ENCODE measurements at places on chromosomes 13 and 19.

DNA sequence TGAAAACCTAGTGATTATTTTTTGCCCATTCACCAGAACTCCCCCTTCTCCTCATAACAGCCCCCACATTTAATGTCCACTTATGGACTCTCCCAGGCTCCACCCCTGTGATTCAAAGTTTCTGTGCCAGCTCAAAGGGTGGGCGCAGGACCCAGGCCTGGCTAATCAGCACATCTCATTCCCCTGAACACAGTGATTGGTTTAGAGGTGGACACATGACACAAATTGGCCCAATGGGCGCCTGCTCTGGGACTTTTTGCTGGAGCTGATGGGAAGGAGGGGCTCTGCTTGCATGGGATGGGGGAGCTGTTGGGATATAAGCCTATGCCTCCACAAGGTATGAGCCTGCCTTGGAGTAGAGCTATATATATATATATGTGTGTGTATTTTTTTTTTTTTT lies 6.2 kb upstream of the EPOR start:
- DNase-seq, result no peak

DNA sequence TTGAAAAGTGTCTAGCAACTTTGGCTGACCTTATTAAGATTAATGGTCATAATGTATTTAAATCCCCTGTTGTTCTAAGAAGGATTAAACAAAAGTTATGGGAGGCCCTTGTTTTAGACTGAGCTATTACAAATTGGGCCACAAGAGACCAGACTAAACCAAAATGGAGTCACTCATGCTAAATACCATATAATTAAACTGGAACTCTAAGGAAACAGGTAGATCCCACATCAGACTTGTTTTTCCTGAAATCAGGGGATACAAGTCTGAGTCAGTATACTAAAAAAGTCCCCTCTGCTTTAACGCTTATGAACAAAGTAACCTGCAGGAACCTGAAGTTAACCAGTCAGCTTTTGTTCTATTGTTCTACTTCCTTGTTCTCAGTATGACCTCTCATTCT lies 305.9 kb upstream of the SGCG start:
- no peak for DNase-seq

- no peak for DNase-seq
Measured at GRCh38 chr13:75407998-75408397, 74.0 kb downstream of the TBC1D4 start.

DNA sequence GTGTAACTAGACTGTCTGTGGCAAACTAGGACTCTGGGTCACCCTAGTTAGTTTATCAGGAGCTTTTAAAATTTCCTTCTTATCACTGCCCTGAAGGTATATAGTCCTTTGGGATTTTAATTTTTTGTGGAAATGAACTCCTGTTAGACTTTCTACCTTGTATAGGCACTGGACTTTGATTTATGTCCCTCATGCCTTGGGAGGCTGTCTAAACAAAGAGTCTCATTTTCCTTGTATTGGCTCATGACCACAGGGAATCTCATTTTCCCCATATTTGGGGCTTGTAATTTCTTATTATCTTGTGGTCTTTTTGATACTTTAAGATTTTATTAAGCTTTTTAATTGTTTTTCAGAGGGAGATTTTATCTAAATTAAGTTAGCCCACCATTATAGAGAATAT lies 21.4 kb downstream of the KCTD4 start:
- no peak for DNase-seq

- no peak for DNase-seq
Measured at GRCh38 chr13:46210362-46211083, 1.2 kb upstream of the LRRC63 start.

DNA sequence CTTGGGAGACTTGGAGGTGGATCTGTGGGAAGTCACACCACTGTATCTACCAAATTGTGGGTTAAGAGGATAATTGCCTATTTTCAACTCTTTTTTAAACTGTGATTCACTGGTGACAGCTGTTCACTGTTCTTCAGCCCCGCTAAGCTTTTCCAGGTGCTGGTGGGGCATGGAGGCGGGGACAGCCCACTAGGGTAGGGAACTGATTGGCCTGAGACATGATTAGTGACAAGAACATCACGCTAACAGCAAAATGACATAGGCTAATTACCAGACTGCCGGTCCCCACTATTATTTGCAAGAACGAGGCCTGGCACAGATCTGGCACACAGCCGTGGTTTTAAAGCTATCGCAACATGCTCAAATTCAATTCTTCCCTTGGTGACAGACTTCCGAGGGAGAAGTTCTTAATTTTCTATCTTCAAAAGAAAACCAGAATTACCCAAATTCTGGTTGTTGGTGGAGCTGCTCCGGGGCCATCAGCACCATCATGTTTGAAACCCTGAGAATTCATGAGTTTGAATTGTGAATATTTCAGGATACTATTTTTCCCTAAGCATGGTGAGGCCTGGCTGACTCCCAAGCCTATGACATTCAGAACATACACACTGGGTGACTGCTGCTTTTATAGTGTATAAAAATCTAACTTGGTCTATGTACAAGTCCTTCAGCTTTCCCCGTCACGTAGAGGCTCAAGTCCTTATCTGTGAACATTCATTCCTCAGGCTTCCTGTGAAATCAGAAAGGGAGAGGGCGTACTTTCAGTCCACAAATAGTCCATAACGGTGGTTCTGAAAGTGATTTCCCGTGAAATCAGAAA lies 17.9 kb downstream of the DOCK9 start:
- peak; percentile 91 for DNase-seq

DNA sequence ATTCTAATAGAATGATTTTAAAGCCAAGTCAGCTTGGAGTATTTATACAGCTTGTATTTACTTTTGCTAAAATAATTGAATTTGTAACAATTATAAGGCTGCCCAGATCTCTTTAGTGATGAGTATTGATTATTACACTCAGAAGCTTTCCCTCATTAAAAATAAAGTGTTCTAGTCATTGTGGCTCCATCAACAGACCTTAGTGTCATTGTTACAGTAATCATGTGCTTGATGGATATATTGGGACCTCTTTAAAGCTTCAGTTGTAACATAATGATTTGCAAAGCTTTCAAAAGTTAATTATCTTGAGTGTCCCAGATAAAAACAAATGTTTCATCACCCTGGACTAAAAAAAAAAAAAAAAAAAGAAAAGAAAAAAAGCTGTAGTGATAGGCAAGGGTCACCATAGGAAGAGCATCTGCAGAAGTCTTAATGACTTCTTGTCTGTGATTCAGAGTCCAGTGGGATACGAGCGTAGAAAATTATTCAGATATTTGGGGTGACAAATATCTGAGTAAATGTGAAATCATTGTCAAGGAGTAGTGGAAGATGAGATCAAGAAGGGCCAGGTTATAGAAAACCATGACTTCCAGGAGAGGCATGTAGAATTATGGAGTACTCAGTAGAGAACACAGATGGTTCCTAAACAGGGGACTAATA lies 369.6 kb downstream of the DCT start:
- no peak for DNase-seq

- DNase-seq, result no peak
Measured at GRCh38 chr19:45784096-45784495, 1.8 kb upstream of the DMPK start.

DNA sequence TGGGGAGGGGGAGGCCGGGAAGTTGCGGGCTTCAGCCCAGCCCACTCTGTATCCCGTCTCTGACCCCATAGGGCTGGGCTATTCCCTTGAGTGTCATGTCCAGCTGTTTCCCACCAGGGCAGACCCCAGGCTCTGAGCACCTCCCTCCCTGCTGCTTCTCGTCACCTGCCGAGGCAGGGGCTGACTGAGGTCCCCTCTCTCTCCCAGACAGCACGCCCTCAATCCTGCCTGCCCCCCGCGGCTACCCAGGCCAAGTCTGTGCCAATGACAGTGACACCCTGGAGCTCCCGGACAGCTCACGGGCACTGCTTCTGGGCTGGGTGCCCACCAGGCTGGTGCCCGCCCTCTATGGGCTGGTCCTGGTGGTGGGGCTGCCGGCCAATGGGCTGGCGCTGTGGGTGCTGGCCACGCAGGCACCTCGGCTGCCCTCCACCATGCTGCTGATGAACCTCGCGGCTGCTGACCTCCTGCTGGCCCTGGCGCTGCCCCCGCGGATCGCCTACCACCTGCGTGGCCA lies 625 bp downstream of the F2RL3 start:
- no peak for DNase-seq

DNA sequence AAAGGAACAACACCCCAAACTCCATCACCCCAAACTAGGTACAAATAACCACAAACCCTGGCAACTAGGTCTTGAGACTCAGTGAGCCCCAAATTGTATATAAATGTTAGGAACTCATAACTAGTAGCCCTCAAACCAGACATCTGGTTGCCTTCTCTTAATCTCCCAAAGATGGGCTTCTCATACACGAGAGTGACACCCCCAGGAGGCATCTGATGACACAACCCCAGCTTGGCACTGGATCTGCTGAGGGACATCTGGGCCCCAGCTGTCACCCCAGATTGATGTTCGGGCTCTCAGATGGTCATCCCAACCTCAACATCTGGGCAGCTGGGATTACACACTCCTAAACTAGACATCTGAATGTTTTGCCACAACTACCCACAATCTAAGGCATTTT lies 14.8 kb downstream of the RABAC1 start:
- no peak for DNase-seq

GRCh38 chr19:3055741-3056416 lies 6.4 kb downstream of the TLE5 start:
- DNase-seq, result peak; percentile 95

DNA sequence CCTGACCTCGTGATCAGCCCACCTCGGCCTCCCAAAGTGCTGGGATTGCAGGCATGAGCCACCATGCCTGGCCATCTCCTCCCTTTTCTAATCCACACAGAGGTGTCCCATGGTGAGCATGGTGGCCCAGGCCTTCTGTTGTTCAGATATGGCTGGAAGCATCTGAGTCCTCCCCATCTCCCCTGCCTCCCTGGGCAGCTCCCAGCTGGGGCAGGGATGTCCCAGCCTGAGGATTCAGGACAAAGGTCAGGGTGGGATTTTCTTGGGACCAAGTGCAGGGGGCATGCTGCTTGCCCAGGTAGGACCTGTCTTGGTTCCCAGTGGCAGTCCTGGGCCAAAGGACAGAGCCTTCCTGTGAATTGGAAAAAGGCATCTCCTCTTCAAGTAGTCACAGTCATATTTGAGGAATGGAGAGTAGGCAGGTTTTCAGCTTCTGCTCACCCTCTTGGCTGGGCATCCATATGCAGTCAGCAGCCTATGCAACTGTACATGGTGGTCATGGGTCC lies 10.8 kb downstream of the ADGRE2 start:
- DNase-seq, result no peak

- no peak for DNase-seq
Measured at GRCh38 chr13:61149331-61149730, 266.3 kb downstream of the PCDH20 start.

GRCh38 chr13:82947683-82948082 lies 934.6 kb downstream of the SLITRK1 start:
- DNase-seq, result no peak

DNA sequence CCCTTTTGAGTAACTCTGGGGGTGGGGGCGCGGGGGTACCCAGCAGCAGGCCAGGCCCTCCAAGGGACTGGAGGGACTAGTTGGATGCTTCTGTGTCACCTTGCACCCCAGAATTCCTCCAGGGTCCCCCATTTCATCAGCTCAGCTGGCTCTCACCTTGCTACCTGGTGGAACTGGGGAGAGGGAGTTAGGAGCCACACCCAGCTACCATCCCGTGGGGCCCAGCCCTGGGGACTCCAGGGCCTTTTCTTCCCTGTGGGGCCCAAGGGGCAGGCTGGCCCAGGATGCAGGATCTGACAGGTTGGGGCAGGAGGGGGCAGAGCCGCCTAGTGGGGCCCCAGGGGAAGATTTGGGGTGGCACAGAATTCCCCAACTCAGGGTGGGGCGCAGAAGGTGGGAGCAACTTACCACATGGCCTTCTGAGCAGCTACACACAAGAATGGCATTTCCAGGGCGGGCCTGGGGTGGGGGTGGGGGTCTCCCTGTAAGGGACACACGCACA lies 32.8 kb upstream of the NANOS3 start:
- no peak for DNase-seq

DNA sequence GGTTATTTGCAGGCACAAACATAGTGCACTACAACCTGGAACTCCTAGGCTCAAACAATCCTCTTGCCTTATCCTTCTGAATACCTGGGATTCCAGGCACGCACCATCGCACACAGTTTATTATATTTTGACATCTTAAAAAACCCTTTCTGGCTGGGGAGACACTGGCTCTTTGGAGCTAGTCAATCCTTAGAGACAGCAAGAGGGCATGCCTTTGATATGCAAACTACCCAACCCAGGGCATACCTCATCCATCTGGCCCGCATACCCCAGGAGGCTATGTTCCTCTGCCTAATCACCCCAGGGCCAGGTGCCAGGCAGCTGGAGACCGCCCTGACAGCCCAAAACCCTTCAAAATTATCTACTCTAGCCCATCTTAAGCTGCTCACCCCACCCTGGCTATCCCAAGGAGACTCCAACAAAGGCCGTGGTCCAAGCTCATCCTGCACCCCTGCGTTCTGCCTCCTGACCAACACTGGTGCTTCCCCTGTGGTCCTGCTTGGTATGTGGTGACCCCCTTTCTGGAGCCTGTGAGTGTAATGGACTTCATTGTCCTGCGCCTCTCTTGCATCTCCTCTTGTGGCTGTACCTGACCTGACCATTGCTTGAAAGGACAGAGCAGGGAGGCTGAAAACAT lies 86.4 kb downstream of the RGCC start:
- no peak for DNase-seq

DNA sequence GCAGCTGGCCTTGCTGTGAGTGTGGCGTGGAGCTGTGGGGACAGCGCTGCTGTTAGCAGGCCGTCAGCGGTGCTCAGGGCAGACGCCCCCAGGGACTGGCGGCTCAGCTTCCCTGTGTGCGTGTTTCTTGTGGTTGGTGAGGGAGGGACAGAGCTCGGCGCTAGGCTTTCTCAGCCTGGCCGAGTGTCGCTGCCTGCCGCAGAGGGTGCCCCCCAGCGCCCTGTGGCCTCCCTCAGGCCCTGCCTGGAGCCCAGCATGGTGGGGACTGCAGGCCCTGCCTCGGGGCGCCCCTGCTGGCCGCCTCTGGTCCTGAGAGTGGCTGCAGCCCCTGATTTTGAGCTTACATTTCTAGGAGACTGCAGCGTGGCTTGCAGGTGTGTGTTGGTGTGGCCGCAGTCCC lies 35.5 kb downstream of the DOT1L start:
- DNase-seq, result no peak

GRCh38 chr13:33057019-33057780 lies 41.0 kb downstream of the KL start:
- no peak for DNase-seq

DNA sequence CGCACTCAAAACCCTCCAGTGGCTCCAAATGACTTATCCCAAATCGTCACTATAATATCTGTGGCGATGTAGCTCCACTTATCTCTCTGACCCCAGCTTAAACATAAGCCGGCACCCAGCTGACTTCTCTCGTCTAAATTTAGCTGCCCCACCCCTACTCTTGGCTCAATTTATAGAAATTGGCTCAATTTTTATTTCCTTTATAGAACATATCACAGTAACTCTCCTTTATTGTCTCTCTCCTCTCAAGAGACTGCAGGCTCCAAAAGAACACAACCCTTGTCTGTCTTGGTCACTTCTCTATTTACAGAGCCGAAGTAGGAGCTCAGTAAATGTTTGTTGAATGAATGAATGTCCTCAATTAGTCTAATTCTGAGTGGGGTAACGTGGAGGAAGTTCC lies 805 bp downstream of the ZNF784 start:
- DNase-seq, result no peak

Measured in NCI-H2081 (cell line).